ENCODE measurements at places on chromosomes 2 and 18.

DNA sequence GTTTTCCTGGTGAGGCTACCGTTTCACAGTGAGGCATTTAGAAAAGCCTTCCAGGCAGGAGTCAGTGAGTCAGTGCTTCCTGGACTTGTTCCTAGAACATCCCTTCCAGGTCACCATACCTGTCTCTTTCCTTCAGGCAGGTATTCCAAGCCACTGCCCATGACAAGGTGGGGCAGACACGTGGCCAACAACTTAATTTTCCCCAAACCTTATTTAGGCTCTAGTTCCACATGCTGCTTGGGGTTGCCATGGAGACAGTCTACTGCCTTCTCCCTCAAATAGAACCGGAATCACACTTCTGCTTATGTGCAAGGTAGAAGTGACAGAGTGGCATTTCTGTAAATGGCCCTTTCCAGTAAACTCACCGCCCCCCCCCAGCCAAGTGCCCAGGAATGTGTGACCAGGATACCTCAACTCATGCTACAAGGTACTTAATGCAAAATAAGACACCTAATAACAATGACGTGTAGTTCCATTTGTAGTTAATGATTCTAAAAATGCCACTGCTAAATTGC lies 258.3 kb downstream of the PRKCE start:
- no peak for DNase-seq

DNA sequence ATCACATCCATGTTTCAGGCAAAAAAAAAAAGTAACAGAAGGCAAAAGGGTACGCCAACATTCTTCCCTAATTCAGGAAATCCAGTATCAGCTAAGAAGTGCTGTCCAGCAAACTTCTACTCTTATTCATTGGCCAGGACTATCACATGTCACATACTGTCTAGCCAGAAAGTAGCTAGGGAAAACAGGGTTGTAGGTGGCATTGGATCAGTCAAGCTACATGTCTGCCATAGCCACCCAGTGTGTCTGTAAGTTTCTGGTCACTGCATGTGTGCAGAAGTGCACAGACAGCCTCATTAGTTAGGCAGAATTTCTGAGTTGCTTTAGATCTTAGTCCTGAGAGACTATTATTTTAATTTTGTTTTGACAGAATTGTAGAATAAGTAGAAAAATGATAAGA lies 465.3 kb upstream of the NRP2 start:
- DNase-seq, result no peak

- no peak for DNase-seq
These were observed 48.7 kb downstream of the LYPD1 start for GRCh38 chr2:132621131-132621875.

DNA sequence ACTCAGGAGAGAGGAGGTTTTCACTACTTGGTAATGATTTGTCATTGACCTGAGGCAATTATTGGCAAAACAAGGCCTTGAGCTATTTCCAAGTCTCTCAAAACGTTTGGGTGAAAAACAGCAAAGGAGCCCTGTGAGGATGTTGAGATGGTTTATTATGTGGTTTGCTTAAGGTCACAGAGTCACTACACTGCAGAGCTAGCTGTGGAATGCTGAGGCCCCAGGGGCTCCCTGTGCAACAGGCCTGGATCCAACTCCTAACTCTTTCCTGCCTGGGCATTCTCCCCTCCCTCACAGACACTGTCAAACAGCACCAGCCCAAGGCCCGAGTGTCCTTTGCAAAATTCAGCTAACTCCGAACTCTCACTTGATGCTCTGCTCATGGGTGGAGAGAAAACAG lies 754.6 kb upstream of the SOX11 start:
- DNase-seq, result no peak

- DNase-seq, result no peak
These were observed 573 bp downstream of the IGFBP2 start for GRCh38 chr2:216633616-216634369.

- DNase-seq, result no peak
These were observed 16.5 kb upstream of the SERPINB7 start for GRCh38 chr18:63758615-63759240.

GRCh38 chr2:220528180-220528675 lies 900.8 kb downstream of the SLC4A3 start:
- DNase-seq, result no peak

Data from left renal cortex interstitium (tissue), 4 donors.